Naive thymus-derived CD4-positive, alpha-beta T cell (primary cell): ENCODE measurements at places on chromosomes 11 and 22. TPM values are rescaled to one million over a fixed set of nuclear protein-coding genes. Genes with fewer than 3 reads are reported as not detected.

- no peak for DNase-seq
- H3K27ac ChIP-seq = peak overlapping the region; percentile 63
- peaks cover 10% of the 10 kb centered on the region for H3K4me1 ChIP-seq
- no peaks in the 10 kb centered on the region for H3K27me3 ChIP-seq
- H3K4me3 ChIP-seq = peak overlapping the region; percentile 47
These were observed 1.1 kb downstream of the SLC25A1 start for GRCh38 chr22:19177164-19178064.

- H3K27ac ChIP-seq = no peak overlapping the region
- H3K27me3 ChIP-seq = no peaks in the 10 kb centered on the region
- no peak overlapping the region for H3K4me3 ChIP-seq
- no peaks in the 10 kb centered on the region for H3K4me1 ChIP-seq
These were observed 75.2 kb downstream of the GUCY1A2 start for GRCh38 chr11:106943089-106943488.

Gene ACTN3
- not detected in 2 replicates for total RNA-seq

DNA sequence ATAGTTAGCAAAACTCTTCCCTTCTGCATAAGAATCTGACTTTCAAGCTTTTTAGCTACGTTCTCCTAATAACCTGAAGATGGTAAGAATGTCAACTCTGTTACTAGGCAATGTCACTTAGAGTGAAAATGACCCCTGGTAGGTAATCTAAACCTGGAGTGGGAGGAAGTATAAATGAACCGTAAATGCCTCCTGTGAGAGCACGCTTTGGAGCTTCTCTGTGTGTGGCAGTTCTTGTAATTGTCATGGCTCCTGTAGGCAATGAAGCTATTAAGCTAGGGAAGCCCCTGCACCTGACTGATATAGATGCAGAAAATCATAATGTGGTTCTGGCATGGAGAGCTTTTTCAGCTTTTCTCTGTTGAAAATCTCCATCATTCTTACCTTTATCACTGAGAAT, 29.4 kb downstream of the CALCA start:
- no peak overlapping the region for H3K4me3 ChIP-seq
- no peak overlapping the region for H3K27ac ChIP-seq
- no peaks in the 10 kb centered on the region for H3K27me3 ChIP-seq
- no peak for DNase-seq

Gene CARD16
- total RNA-seq = 42.2 TPM

DNA sequence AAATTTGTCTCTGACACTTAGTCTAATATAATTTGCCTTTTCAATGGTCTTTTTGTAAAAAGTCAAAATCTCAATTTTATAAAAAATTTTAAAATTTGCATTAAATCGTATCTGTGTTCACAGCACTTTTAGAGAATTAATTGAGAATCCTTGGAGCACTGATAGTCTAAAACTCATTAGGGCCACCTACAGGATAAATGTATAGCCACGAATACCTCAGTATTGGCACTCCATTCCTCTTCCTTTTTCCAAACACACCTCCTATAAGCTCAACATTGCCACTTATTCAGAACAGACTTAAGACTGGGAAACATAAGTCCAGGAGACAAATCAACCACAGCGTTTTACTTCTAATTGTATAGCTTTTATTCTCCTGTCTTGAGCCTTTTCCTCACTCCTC, 776.0 kb upstream of the ARHGAP42 start:
- H3K4me1 ChIP-seq = no peaks in the 10 kb centered on the region
- H3K4me3 ChIP-seq = no peak overlapping the region
- H3K36me3 ChIP-seq = no peaks in the 10 kb centered on the region
- no peaks in the 10 kb centered on the region for H3K27me3 ChIP-seq

DNA sequence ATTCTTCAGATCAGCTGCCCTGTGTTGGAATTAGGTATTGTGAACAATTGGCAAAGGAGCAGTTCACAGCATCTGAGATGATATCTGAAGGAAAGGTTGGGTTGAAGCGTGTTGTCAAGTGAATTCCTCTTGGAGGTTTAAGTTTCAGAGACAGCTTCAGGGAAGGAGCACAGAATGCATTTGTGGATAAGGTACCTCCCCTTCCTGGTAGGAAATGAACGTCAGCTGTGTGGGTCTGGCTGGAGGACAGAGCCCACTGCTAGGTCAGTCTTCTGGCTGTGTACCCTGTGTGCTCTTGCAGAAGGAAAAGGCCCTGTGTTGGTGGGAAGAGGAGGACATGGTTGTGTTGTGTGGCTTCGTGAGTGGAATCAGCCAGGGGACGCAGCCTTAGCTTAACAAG, 88.1 kb upstream of the GAL start:
- no peaks in the 10 kb centered on the region for H3K27me3 ChIP-seq
- H3K36me3 ChIP-seq = peaks cover 38% of the 10 kb centered on the region
- no peak for DNase-seq
- no peak overlapping the region for H3K4me3 ChIP-seq

Gene RNF26
- total RNA-seq = 18.9 TPM

GRCh38 chr11:74820763-74821162, 72.1 kb downstream of the RNF169 start:
- peaks cover 13% of the 10 kb centered on the region for H3K4me1 ChIP-seq
- peaks cover 6% of the 10 kb centered on the region for H3K36me3 ChIP-seq
- no peak overlapping the region for H3K4me3 ChIP-seq
- H3K27me3 ChIP-seq = no peaks in the 10 kb centered on the region
- DNase-seq = no peak

- no peak overlapping the region for H3K27ac ChIP-seq
- H3K4me3 ChIP-seq = no peak overlapping the region
- DNase-seq = no peak
- H3K27me3 ChIP-seq = no peaks in the 10 kb centered on the region
These were observed 2.1 kb downstream of the PLAAT3 start for GRCh38 chr11:63612181-63612580.

DNA sequence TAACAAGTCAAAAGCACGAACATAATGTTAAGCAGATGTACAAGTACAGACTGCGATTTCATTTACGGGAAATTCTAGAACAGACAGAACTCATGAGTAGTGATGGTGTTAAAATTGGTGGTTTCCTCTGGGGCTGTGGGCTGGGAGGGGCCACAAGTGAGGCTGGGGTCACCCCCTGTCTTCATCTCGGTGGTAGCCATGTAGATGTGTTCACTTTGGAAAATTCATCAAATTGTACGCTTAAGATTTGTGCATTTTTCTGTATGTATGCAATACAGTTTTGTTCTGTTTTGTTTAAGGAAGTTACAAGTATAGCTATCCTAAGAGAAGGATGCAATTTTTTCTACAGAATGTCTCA, 504 bp upstream of the ASCC2 start:
- H3K4me3 ChIP-seq = peak overlapping the region; percentile 98
- no peaks in the 10 kb centered on the region for H3K27me3 ChIP-seq
- DNase-seq = no peak
- H3K4me1 ChIP-seq = peaks cover 12% of the 10 kb centered on the region

Gene C11orf86
- total RNA-seq = not detected

GRCh38 chr11:30868626-30869081, 282.5 kb upstream of the MPPED2 start:
- H3K4me1 ChIP-seq = no peaks in the 10 kb centered on the region

DNA sequence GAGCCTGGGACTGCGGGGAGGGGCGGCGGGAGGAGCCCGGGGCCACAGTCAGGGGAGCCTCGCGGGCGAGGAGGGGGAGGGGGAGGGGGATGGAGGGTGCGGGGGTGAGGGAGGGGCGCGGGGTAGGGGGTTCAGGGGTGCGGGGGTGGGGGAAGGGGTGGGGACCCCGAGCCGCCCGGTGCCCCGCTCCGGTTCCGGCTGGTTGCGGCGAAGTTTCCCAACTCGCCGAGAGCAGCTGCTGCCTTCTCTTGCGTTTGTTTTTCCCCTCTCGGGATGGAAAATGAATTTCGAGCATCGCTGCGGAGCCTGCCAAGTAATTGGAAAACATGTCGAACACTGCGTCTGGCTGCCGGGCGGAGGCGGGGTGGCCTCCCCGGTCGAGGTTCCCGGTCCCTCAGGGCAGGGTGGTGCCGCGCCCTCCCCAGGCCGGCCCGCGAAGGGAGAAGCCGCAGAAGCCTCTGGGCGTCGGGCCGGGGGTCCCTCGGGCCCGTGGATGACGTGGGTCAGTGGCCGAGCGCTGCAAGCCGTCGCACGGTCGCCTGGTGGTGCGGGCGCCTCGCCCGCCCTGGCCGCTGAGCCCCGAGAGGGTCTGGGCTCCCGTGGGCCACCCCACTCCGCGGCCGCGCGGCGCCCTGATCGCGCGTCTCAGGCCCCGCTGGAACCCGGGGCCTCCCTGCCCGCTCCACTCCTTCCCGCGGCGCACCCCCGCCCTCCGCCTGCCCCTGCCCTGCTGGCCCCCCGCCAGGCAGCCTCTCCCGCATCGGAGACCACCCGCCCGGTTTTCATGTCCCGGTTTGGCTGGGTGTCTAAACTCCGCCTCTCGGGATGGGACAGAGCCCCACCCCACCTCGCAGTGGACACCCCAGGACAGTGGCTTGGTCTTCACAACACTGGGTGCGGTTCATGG, 12.1 kb downstream of the SPATA19 start:
- no peak overlapping the region for H3K27ac ChIP-seq
- H3K4me1 ChIP-seq = no peaks in the 10 kb centered on the region
- no peaks in the 10 kb centered on the region for H3K36me3 ChIP-seq
- no peak overlapping the region for H3K4me3 ChIP-seq
- DNase-seq = no peak
- H3K27me3 ChIP-seq = no peaks in the 10 kb centered on the region

Gene OR10D3
- not detected for total RNA-seq

GRCh38 chr22:20758688-20759087, 15.2 kb upstream of the SERPIND1 start:
- peaks cover 14% of the 10 kb centered on the region for H3K36me3 ChIP-seq
- no peak for DNase-seq
- no peaks in the 10 kb centered on the region for H3K4me1 ChIP-seq
- H3K4me3 ChIP-seq = no peak overlapping the region
- H3K27me3 ChIP-seq = no peaks in the 10 kb centered on the region
- no peak overlapping the region for H3K27ac ChIP-seq

Gene MMP1
- total RNA-seq = not detected

Gene LDHAL6A
- total RNA-seq = not detected

DNA sequence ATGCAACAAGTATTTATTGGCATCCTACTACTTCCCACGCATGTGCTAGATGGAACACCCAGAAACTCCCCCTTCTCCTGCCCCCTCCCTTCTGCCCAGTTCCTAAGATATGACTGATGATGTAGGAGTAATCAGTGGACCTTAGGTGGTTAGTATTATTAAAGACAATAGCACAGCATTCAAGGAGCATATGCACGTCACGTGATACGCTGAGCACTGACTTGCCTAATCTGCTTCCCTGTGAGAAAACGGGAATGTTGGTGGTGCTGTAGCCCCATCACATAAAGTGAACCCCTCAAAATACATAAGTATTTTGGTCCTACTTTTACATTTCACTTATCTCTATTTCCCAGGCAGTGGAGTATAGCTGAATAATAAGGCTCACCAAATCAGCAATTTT, 12.4 kb downstream of the DRD2 start:
- no peaks in the 10 kb centered on the region for H3K27me3 ChIP-seq
- no peak for DNase-seq
- H3K4me1 ChIP-seq = no peaks in the 10 kb centered on the region
- no peak overlapping the region for H3K4me3 ChIP-seq

- no peaks in the 10 kb centered on the region for H3K4me1 ChIP-seq
- DNase-seq = no peak
- H3K36me3 ChIP-seq = no peaks in the 10 kb centered on the region
- H3K27ac ChIP-seq = no peak overlapping the region
These were observed 61.2 kb upstream of the RCN1 start for GRCh38 chr11:32029721-32030120.

Gene DCHS1
- 12.5 TPM for total RNA-seq

DNA sequence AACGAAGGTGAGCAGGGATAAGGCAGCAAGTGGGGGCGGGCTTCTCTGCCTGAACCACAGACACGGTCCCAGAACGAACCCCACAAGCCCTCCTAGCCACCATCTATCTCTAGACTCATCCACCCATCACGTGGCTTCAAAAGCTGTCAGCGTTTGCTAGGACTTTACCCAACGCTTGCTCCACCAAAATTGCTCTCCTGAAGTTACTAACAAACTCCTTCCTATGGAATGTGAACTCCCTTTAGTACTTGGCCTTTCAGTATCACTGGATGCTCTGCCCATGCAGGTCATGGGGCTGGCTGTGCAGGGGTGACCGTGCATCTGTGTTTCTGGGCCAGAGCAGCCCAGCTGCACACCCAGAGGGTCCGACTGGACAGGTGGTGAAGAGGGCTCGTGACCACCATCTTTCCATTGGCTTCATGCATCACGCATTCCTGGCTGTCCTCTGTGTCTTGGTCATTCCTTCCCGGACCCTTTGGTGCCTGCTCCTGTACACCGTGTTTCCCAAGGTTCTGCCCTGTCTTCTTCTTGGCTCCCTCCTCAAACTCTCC, 85.1 kb downstream of the MYO7A start:
- no peaks in the 10 kb centered on the region for H3K4me1 ChIP-seq
- H3K27ac ChIP-seq = no peak overlapping the region
- H3K27me3 ChIP-seq = no peaks in the 10 kb centered on the region
- H3K36me3 ChIP-seq = no peaks in the 10 kb centered on the region

DNA sequence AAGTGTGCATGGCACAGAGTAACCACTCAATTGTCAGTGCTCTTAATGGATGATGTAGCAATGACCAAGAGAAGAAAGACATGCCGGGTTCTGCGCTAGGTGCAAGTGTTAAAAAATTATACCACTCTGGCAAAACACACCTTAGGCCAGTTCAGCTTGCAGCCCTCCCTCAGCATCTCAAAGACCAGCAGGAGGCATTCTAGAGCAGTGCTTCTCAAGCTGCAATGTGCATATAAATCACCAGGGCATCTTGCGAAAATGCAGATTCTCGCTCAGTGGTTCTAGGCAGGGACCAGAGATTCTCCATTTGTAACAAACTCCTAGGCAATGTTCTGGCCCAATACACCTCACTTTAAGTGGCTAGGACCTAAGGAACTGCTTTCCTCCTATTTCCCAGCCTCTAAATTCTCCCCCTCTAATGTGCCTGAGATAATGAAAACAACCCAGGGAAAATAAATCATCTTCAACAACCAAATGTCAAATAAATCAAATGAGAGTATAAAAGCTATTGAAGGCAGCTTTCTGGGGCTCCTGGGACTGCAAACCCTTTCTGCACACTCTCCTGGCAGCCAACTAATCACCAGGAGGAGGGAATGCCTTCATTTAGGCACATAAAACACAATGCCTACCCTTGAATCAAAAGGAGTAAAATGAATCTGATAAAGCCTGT, 337.2 kb upstream of the API5 start:
- no peaks in the 10 kb centered on the region for H3K36me3 ChIP-seq
- H3K27me3 ChIP-seq = no peaks in the 10 kb centered on the region
- no peak overlapping the region for H3K4me3 ChIP-seq

Gene CPT1A
- total RNA-seq = 20.0 TPM

Gene POLR3H
- total RNA-seq = 48.0 TPM

- DNase-seq = no peak
- H3K27ac ChIP-seq = no peak overlapping the region
These were observed 26.6 kb upstream of the MYRF start for GRCh38 chr11:61725781-61726231.

DNA sequence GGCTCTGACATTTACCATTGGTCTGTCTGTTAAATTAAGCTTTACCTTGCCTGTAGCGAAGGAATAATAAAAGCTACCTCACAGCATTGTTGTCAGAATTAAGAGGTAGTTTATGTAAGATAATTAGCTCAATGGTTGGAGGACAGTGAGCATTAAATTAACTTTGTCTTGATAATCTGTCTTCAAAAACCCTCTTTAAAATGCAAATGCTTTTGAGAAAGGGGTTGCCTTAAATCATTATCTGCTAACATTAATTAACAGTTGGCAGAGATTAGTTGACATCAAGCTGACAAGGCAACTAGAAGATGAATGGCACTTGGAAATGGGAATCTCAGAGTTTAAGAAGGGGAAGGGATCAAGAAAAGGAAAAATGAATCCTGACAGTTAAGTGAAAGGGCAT, 761.1 kb upstream of the ARHGAP42 start:
- no peak for DNase-seq
- no peak overlapping the region for H3K4me3 ChIP-seq

Gene HTR3A
- total RNA-seq = not detected in 2 replicates
